ENCODE measurements at places on chromosomes 16 and 17.

DNA sequence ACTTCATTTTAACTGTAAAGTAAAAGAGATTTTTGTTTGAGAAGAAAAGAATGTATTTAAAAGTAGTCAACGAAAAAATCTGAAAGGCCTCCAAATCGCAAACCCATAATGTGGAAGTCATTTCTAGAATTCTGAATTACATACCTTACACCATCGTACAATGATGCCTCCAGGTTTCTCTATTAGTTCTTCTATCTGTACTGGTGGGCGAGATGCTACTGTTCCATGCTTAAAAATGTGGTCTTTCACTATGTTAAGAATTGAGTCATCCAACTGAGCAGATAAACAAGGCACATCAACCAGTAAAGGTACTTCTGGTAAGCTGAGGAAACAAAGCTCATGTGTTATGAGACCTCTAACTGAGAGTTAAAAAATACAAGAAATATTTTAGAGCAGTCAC lies 28.5 kb downstream of the CRLF3 start:
- no peak for DNase-seq

- peak; percentile 91 for DNase-seq
Measured at GRCh38 chr17:41496803-41497484, 7.2 kb upstream of the KRT36 start.

GRCh38 chr17:6046931-6047330 lies 23.2 kb upstream of the WSCD1 start:
- no peak for DNase-seq

GRCh38 chr16:30485818-30486436 lies 13.4 kb downstream of the ITGAL start:
- peak; percentile 34 for DNase-seq

DNA sequence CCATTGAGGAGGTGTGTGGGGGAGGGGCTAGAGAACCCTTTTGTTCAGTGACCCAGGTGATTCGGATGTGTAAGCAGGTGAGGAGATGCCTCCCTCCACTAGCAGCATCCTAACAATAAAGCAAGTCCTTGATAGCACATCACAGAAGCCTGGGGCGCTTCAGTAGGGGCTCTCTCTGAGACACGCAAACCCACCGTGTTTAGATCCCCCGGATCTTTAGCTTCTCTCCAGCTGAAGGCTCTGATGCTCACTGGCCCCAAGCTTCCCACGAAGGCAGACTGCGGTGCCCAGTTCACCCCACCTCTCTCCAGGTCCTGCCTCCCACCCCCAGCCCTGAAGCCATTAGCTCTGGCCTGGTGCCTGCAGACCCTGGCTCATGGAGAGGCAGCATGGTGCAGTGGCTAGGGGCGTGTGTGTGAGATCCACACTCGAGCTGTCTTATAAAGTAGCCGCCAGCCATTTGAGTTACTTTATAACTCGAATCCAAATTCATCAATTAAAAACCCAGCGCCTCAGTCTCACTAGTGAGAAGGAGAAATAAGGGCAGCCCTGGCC lies 204.7 kb upstream of the TNRC6C start:
- no peak for DNase-seq

DNA sequence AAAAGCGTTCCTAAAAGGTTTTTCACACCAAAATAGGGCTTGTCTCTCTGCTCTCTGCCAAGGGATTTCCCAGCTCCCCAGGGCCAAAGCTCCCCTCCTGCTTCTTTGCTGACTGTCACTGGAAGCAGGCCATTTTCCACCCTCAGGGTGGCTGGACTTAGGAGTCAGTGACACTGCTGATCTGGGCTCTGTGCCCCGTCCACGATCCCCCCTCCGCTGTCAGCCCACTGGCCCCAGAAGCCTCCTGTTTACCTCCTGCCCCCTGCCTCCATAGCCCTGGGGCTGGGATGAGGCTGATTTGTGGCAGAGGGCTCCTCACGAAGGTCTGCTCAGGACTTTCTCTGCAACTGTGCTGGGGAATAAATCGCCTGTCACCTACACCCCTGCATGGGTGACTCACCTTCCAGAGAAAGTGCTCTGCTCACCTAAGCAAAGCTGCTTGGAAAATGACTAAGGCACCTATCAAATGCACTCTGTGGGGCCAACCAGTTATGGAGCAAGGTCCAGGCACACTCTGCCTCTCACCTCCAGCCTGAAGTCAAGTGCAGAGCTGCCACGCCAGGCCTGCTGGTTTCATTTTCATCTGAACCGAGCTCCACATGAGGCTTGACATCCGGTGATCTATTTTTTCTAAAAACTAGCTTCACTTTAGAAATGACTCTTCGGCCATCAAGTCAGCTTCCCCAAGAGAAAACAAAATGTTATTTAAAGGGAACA lies 4.9 kb downstream of the MAP3K14 start:
- peak; percentile 55 for DNase-seq

GRCh38 chr17:74739227-74739831 lies 2.3 kb downstream of the RAB37 start:
- DNase-seq = no peak

DNA sequence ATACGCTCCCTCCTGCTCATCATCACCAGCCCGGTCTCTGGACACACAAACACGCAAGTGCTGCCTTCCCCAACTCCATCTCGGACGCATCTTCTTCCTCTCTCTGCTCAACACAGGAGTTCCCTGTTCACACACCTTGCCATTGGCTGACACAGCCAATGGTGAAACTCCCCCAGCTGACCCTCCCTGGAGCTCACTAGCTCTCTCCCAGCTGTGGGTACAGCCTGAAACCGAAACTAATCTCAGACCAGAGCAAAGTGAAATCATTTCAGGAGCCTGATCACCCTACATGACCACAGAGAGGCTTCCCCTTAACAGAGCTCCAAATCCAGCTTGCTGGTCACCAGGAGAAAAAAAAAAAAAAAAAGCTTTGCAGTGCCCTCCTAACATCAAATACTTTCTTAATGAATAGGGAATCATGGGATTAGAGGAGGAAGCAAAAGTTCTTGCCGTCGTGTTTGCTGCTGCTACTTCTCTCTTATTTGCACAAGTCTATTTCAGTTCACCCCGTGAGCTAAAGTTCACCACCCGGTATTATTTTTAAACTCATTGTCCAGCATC lies 8.3 kb downstream of the CUEDC1 start:
- peak; percentile 90 for DNase-seq

- DNase-seq = no peak
Measured at GRCh38 chr16:10045947-10046346, 136.3 kb downstream of the GRIN2A start.

DNA sequence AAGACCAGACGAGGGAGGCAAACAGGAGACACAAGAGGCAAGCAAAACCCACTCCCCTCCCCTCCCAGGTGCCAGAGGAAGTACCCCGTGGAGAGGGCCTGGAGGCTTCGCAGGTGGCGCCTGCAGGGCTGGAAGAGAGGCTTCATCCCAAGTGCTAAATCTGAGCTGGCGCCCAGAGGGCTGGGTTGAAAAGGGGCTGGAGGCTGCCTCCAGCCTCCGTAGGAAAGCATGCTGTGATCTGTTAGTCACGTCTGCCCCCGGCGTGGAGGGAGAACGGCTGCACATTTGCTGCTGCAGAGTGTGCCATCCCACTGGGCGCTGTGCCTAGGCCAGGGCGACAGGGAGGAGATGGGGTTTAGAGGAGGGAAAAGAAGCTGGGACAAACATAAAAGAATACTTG lies 16.9 kb downstream of the RPH3AL start:
- no peak for DNase-seq

- no peak for DNase-seq
Measured at GRCh38 chr16:79184464-79185030, 416.0 kb downstream of the MAF start.

DNA sequence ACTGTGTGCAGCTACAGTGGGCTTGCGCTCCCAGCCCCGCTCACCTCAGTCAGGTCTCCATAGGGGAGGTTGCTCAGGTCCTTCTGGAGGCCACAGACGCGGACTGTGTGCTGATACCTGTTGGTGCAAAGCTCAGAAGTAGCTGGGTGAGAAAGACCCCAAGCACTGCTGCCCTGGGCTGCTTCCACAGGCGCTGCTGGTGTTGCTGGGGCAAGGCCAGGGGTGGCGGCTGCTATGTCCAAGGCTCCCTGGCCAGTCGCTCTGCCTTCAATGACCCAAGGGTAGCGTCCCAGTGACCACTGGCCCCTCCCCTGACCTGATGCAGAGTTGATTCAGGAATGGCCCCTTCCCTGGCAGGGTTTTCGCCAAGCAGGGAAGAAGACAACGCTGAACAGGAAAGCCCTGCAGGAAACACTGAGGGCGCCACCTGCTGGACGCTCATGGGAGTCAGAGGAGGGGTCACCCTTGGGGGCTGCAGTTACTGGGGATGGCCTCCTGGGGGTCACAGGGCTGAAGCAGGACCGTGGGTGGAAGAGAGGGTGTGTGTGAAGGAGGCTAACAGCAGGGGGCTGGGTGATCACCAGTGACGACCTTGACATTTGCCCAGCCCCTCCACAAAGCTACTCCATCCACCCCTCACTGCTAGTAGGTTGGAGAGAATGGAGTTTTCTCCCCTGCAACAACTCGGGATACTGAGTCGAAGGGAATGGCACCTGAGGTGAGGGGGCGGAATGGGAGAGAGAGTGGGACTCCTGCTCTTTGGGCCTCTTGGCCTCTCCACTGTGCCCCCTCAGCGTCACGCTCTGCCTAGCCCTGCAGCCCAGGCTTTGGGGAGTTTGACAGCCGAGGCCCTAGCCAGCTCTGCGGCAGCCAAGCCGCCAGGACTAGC lies 38.3 kb downstream of the ABCC12 start:
- peak; percentile 49 for DNase-seq
